Amniotic stem cell (primary cell): ENCODE measurements at places on chromosomes 4 and X.
A peak's percentile ranks its signal among the peaks of the same experiment; 100 is the strongest.

GRCh38 chrX:17053502-17053901 is 107.0 kb downstream of the REPS2 start:
- no peak for DNase-seq

DNA sequence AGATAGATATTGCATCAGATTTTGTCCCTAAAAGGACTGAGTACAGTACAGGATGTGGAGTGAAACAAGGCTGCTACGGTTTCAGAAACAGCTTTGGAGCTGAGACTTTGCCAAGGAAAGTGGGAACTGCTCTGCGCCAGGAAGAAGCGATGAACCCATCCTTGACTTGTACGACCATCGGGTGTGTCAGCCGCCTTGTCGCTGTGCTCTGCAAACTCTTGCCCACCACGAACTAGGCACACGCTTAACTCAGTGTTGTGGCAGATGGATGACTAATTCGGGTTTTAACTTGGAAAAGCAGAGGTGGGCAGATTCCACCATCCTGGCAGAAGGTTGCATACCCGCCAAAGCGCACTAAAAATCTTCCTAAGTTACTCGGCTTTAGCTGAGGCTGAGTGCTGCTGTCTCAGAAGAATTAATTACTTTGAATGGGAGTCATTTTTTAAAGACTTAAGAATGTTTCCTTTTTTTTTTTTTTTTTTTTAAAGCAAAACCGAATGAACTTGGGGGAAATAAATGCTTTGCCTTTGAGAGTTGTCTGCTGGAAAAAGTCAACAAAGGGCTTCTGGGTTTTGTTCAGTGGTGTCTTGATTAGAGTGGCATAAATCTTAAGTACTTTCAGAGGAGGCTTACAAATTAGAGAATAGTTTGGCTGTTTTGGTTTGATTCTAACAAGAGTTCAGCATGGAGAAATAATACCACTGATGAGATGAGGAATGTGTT is 69.5 kb downstream of the SHROOM2 start:
- DNase-seq, result no peak

DNA sequence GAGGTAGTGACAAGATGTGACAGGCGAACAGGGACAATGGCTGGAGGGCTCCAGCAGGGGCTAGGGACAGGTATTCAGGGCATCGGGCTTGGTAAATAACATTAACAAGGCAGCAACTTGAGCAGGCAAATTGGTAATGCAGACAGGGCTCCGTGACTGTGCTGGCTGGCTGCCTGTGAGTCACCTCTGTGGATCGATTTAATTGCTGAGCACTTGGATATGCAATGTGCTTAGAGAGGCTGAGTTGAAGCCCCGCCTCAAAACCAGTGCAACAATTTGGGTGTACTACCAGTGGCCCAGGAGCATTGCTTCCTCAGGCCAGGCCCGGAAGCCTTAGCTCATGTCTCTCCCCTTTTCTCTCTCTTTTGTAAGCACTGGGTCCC is 19.5 kb downstream of the CNGA2 start:
- DNase-seq, result peak; percentile 29

DNA sequence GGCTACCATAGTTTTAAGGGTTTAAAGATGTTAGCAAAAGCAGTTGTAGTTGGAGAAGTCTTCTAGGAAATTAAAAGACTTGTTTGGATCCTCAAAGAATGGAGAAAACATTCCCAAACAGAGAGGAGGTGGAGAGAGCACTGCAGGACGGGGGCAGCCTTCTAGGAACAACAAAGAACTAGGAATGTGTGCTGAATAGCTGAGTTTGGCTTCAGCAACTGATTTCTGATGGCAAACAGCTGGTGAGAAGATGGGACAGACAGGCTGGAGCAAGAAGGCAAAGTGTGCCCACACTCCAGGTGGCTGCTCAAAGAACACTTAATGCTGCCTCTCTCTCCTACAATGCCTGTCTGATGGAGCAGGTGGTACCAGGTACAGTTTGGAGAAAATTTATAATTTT is 1331.1 kb downstream of the ADGRL3 start:
- no peak for DNase-seq

DNA sequence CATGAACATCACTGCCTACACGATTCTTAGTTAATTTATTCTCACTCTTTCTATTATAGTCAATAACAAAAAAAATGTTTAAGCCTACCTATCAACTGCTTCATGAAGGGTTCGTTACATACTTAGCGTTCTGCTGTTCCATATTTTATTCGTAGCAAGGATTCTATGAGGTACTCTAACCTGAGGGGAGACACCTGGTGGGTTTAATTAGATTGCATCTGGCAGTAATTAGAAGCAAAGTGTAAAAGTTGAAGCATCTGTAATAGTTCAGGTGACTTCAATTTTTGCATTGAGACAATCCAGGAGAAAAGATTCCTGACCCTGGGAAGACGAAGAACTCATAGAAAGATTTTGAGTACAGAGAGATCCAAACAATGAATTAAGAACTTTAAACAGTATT is 1655.8 kb upstream of the TENM3 start:
- DNase-seq, result no peak

DNA sequence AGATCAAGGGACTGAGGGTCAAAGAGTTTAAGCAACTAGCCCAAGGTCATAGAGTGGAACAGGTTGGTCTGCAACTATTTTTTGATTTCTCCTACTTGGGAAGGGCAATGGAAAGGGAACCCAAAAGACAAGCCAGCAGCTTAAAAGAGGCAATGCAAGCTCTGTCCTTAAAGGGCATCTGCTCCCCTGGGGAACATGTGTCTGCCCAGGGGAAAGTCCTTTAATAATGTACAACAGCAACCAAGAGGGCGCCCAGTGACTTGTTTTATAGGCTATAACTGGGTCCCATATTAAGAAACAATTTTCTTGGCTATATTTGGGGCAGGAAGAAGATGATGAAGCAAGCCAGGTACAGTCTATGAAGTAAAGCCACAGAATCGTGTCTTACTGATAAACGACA is 54.7 kb upstream of the RBM47 start:
- DNase-seq, result no peak

- no peak for DNase-seq
Measured at GRCh38 chr4:54495091-54495490, 162.7 kb upstream of the KIT start.

DNA sequence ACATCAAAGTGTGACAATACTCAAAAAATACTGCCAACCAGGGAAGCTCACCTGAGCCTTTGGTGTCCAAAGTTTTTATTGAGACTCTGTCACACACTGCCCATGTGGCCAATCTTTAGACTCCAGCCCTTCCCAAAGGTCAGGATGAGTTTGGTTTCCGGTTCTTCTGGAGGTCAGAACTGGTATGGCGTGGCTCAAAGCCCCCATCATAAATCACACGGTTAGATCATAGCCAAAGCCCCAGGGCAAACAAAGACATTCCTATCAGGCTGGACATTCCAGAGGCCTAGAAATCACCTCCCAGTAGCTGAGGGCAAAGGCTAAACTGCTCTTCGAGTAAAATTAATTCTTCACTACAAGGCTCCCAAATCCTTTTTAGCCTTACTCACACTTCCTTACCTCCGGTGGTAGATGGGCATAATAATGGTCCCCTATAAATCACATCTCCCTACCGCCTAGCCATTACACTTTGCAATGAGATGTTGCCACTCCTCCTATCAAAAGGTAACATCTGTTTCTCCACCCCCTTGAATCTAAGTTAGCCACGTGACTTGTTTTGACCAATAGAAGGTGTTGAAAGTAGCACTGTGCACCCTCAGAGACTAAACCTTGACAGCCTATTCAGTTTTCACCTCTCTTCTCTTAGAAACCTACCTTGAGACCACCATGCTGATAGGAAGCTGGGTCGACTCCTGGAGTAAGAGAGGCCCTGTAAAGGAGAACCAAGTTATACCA is 137.8 kb upstream of the DUSP21 start:
- no peak for DNase-seq

GRCh38 chrX:98939456-98939855 is 1470.6 kb downstream of the PCDH19 start:
- no peak for DNase-seq

GRCh38 chrX:65575022-65575421 is 40.4 kb upstream of the LAS1L start:
- DNase-seq, result no peak

DNA sequence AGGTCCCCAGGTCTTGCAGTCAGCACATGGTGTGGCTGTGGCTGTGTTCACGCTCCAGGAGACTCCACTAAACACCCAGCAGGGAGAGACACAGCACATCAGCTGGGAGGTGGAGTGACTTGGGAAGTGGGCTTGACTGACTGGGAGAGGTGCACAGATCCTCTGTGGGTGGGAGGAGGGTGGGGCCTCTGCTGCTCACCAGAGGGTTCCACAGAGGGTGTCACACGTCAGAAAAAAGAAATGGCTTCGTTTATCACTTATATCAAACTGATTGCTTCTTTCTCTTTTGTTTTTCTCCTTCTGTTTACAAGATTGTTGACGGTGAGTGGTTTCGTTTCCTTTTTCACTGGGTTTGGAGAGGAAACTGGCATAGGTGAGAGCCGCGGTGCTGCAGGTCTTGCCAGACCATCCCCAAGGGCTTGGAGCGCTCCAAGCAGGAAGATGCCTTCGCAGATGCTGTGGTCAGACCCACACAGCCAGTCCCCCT is 24.8 kb upstream of the FAM193A start:
- DNase-seq, result no peak

GRCh38 chr4:159012381-159012780 is 90.5 kb upstream of the RAPGEF2 start:
- DNase-seq, result no peak

DNA sequence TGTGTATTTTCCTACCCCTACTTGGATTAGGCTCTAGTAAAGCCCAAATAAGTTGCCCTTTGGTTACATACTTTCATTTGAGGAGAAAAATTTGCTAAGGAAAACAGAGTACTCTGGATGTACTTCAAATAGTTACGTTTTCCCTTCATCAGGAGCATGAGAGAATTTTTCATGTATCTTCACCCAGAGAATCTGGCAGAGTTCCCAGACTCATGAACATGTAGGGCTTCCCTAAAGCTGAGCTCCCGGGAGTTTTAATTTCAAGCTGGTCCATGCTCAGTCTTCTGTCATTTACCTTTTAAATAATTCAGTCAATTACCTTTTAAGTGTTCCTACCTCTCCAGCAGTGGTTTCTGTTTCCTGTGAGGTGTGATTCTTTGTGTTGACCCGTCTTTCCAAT is 367.5 kb upstream of the GRID2 start:
- DNase-seq, result peak; percentile 29

- DNase-seq, result no peak
Measured at GRCh38 chrX:1496076-1496475, 40.9 kb downstream of the P2RY8 start.

DNA sequence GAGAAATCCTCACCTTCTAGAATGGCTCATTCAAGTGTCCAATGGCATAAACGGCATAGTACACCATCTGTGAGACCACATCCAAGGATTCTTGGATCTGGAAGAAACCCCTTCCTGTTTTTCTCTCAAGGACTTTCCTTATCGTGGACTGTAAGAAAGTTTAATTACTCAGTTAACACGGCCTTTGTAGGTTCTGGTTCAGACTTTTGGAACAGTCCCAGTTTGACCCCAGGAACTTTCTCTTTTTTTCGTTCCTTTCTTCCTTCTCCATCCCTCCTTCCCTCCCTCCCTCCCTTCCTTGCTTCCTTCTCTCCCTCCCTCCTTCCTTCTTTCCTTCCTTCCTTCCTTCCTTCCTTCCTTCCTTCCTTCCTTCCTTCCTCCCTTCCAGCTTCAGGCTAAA is 343.5 kb upstream of the SMIM31 start:
- no peak for DNase-seq
